ENCODE measurements at places on chromosomes 5 and 9. TPM values are rescaled to one million over a fixed set of nuclear protein-coding genes. Genes with fewer than 3 reads are reported as not detected.

GRCh38 chr5:60651872-60652620 is 47.9 kb downstream of the DEPDC1B start:
- DNase-seq, result no peak

DNA sequence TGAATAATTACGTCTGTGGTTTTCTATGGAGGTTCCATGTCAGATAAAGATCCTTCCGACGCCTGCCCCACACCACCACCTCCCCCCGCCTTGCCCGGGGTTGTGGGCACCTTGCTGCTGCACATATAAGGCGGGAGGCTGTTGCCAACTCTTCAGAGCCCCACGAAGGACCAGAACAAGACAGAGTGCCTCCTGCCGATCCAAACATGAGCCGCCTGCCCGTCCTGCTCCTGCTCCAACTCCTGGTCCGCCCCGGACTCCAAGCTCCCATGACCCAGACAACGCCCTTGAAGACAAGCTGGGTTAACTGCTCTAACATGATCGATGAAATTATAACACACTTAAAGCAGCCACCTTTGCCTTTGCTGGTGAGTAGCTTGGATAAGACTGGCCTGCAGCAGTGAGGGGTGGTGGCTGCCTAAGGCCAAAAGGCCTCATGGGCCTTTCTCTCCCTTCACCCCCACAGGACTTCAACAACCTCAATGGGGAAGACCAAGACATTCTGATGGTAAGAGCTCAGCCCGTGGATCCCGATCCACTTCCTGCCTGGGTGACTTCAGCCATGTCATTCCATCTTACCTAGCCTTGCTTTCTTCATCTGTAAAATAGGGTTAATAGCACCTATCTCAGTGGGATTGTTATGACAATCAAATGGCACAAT is at the start of gene IL3:
Gene IL3 (plus strand): TSS at position 155 of the 661 bp plus-strand sequence. CDS start 52 bp downstream, at position 207.
- DNase-seq, result no peak

DNA sequence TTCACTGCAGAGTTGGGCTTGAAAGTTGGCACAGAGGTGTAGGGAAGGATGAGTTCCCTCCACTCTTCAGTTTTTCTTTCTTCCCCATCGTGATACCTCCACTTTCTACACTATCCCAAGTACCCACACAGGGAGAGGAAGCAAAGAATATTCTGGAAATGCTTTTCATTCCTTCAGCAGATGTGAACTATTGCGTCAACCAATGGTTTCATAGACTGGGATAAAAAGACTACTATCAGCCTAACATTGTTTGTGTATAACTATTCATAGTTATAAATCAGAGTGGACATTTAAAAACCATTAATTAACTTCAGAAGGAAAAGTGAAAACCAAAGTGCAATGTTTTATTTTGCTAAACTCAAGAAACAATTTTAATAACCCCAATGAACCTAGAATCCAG is 63.6 kb upstream of the MAMDC2 start:
- no peak for DNase-seq

- DNase-seq, result no peak
Observed at GRCh38 chr5:53109056-53109442, 508 bp downstream of the MOCS2 start.

- DNase-seq, result no peak
Observed at GRCh38 chr5:154470947-154471870, 6.8 kb downstream of the HAND1 start.

DNA sequence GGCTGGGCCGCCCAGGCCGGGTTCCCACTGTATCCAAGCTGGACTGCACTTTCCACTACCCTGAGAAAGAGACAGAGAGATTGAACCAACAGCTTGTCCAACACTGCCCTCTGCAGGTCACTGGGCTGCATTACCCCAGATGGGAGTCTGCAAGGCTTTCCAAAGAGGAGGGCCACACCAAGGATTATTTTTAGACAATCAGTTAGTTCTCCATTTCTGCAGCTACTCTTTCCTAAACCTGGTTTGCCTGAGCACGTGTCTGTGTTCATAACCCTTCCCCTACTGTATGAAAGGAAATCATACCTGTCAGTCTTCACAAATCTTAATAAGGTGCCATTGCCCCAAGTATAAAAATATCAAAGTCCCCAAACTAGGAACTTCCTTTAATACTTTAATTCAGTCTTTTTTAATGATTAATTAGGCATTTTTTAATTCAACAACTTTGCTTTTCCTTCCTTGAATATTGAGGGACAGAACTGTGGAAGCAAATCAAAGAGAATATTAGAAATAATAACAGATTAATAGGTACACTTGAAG is 13.4 kb upstream of the FGF1 start:
- DNase-seq, result peak; percentile 85

- DNase-seq, result no peak
Observed at GRCh38 chr9:109171926-109172325, 4.9 kb upstream of the FRRS1L start.

DNA sequence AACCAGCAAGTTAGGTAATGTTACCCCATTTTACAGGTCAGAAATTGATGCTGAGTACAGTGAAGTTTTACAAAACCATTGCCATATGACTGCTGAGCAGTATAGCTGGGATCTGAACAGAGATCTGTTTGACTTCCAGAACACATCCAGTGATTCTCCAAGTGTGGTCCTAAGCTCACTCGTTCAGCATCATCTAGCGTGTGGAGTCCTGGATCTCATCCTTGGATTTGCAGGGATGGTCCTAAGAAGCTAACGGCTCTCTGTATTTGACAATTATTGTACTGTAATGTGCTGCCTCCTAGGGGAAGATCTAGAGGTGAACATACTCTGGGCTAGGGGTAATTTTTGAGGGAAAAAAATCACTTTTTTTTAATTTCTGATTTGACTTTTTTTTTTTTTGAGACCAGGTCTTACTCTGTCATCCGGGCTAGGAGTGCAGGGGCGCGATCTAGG is 1.4 kb downstream of the SLC26A2 start:
- DNase-seq, result no peak

Gene IL17B
- 0.64 TPM for total RNA-seq

GRCh38 chr5:14266171-14266570 is 123.0 kb downstream of the TRIO start:
- no peak for DNase-seq

GRCh38 chr5:54703133-54703532 is 185.6 kb downstream of the SNX18 start:
- no peak for DNase-seq

Gene ZNF658
- 5.6 TPM for total RNA-seq

Gene RANBP3L
- 11.0 TPM for total RNA-seq

GRCh38 chr5:64532212-64532611 is 26.4 kb downstream of the RGS7BP start:
- no peak for DNase-seq

GRCh38 chr5:180070756-180071530 is 616 bp downstream of the RNF130 start:
- DNase-seq, result peak; percentile 33

GRCh38 chr9:23555851-23556250 is 270.2 kb downstream of the ELAVL2 start:
- no peak for DNase-seq

DNA sequence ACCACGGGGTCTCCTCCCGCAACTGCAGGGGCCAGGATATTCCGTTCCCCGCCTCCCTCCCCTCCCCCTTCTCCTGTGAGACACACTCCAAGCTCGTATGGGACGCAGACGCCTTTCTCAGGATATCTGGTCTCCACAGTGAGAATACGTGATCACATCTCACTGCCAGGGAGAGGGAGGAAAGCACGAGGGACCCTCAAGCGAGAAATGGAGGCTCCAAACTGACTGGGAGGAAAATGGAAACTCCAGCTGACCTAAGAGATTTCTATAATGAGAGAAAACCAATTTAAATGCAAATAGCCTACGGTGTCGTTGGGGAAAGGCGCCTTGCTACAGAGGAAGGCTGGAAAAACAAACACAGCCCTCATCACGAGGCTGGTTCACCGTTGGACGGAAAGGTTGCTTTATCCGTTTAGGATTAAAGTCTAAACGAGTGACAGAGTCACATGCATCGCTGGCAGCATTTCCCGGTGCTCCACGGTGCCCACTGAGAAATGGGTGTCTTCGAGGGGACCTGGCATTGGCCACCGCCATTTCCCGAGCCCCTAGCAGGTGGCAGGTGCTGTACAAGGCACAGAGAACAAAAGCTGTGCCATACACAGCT is 116.9 kb upstream of the CPEB4 start:
- no peak for DNase-seq

DNA sequence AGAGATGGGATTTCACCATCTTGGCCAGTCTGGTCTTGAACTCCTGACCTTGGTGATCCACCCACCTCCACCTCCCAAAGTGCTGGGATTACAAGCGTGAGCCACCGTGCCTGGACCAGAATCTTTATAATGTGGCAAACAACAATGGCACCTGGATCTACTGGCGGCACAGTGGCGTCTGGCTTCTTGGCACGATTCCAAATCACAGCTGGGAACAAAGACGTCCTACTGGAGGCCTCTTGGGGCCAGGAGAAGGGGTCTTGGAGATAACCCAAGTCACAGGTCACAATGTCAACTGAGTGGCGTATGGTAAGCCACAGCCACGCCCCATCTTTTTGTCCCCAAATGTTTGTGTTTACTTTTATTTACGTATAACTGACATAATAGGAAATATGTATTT is 77.8 kb upstream of the RAPGEF1 start:
- no peak for DNase-seq

DNA sequence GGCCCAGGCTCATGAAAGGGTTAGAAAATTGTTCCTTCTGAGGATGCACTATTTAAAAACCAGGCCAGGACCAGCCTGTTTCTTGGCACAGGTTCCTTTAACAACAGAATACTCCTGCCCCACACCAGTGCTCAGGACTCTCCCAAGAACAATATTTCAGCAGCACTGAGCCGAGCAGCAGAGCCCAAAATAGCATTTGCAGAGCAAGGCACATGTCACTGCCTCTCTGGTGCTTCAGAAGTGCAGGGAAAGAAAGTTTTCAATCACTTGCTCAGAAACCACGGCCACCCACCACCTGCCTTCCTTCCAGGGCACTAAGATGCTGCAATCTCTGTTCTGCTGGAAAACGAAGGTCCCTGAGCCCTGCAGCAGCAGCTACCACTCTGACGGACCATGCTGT is 77.6 kb downstream of the SIL1 start:
- no peak for DNase-seq

DNA sequence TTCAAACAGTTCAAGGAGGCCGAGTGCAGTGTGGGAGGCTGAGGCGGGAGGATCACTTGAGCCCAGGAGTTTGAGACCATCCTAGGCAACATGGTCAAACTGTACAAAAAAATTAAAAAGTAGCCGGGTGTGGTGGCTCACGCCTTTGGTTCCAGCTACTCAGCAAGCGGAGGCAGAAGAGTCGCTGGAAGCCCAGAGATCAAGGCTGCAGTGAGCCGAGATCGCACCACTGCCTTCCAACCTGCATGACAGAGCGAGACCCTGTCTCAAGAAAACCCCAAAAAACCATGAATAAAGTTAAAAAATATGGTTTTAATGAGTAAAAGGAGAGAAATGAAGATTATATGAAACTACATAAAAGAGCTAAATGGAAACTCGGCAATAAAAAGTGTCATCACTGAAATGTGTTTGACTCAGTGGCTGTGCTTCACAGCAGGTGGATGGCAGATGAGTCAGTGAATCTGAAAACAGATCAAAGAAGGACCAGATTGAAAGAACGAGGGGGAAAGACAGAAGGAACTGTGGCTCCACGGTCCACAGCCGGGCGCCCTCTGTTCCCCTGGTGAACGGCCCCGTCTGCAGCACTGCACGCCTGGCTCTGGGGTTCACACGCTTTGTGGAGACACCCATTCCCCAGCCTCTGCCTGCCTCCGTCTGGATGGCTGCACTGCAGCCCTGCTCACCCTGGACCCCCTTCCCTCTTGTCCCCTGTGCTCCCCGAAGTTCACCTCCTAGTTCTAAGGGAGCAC is 25.1 kb downstream of the EXD3 start:
- no peak for DNase-seq

Gene EIF4E1B
- total RNA-seq, result not detected

Gene GPR150
- 0.33 TPM for total RNA-seq

DNA sequence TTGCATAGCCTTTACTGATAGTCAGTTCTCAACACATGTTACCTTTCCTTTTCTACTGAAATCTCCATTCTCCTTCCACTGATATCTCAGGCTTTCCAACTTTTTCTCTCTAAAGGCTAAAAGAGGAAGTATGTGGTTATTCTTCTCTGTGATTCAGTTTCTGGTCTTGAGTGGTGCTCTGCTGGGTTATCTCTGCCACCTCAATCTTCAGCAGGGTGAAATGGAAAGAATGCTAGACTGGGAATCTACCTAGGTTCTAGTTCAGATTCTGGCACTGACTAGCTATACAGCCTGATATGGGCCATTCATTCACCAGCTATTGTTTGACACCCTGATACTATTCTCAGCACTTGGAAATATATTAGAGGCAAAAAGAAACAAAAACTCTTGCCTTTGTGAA is 124.9 kb upstream of the GRIA1 start:
- DNase-seq, result no peak

Gene DAB2IP
- total RNA-seq, result 56.0 TPM

- DNase-seq, result no peak
Observed at GRCh38 chr5:131640043-131640856, 5.2 kb upstream of the RAPGEF6 start.

- no peak for DNase-seq
Observed at GRCh38 chr9:118984607-118985006, 384.6 kb downstream of the BRINP1 start.

- no peak for DNase-seq
Observed at GRCh38 chr5:60410427-60410826, 289.5 kb downstream of the DEPDC1B start.

GRCh38 chr9:127664678-127665507 is 41.9 kb upstream of the CFAP157 start:
- DNase-seq, result no peak

- no peak for DNase-seq
Observed at GRCh38 chr5:151509231-151509630, 61.8 kb downstream of the SLC36A1 start.

GRCh38 chr5:152688561-152689249 is 283.6 kb upstream of the NMUR2 start:
- no peak for DNase-seq

Gene MTX3
- 20.2 TPM for total RNA-seq

- DNase-seq, result no peak
Observed at GRCh38 chr5:124178050-124178449, 568.4 kb downstream of the ZNF608 start.

Gene CDH9
- total RNA-seq, result not detected

Gene PTPA
- total RNA-seq, result 71.1 TPM

- no peak for DNase-seq
Observed at GRCh38 chr9:19163631-19164030, 36.3 kb upstream of the PLIN2 start.

Gene BARHL1
- not detected for total RNA-seq

Gene CDC20B
- not detected for total RNA-seq

DNA sequence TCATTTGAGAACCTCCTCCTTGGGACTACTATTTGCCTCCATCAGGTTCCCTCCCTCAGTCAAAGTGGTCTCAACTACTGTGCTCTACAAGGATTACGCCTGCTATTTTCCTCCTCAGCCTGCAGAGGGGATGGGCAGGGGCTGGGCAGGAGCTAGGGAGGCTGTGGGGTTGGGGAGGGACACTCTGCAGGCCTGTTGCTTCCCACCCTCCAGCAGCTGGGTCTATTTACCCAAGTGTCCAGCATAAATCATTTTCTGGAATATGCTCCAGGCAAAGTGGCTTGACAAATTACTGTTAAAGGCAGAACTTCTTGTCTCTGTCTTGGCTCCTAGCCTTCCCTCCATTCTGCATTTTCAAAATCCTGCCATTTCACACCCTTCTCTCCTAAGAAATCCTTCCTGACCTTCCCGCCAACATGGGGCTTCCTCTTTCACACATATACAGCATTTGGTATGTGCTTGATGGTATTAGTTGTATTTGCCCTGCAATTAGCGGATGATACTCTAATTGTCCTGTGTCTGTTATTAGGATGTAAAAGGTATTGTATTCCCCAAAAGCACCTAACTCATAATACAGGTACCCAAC is 106.7 kb downstream of the EFNA5 start:
- no peak for DNase-seq
